Large intestine (tissue), 12 donors: ENCODE measurements at places on chromosomes 7 and 10. TPM values are rescaled to one million over a fixed set of nuclear protein-coding genes. Genes with fewer than 3 reads are reported as not detected.
A peak's percentile ranks its signal among the peaks of the same experiment; 100 is the strongest.

OR9A4 gene
- not detected for polyA plus RNA-seq

LDB1 gene
- polyA plus RNA-seq, result 62.4 TPM

PLAC9 gene
- 17.8 TPM for polyA plus RNA-seq

PAPOLB gene
- polyA plus RNA-seq, result 0.03 TPM

ZNF775 gene
- 5.2 TPM for polyA plus RNA-seq

FAM25C gene
- polyA plus RNA-seq, result not detected

NOS3 gene
- 10.3 TPM for polyA plus RNA-seq

DNA sequence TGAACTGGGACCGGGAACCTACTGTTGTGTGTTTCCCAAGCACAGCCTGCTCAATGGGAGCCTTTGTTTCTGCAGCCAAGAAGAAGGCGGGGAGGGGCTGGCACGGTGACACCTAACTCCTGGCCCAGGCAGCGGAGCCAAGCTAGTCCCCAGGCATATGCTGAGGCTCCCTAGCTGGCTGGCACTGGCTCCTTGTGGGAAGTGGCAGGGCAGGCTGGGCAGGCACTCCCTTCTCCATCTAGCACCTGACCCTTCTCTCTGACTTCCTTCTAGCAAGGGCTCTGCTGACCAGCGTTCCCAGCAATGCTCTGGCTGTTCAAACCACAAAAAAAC is 325.0 kb downstream of the PLXNA4 start:
- no peaks in the 10 kb centered on the region for H3K27me3 ChIP-seq
- no peak overlapping the region for H3K4me3 ChIP-seq
- peak; percentile 65 for DNase-seq
- peaks cover 14% of the 10 kb centered on the region for H3K4me1 ChIP-seq
- no peaks in the 10 kb centered on the region for H3K36me3 ChIP-seq

GRCh38 chr10:49620286-49620810 is 6.5 kb downstream of the CHAT start:
- no peak overlapping the region for H3K4me3 ChIP-seq
- no peak for DNase-seq
- peaks cover 56% of the 10 kb centered on the region for H3K27me3 ChIP-seq
- no peak overlapping the region for H3K27ac ChIP-seq

DNA sequence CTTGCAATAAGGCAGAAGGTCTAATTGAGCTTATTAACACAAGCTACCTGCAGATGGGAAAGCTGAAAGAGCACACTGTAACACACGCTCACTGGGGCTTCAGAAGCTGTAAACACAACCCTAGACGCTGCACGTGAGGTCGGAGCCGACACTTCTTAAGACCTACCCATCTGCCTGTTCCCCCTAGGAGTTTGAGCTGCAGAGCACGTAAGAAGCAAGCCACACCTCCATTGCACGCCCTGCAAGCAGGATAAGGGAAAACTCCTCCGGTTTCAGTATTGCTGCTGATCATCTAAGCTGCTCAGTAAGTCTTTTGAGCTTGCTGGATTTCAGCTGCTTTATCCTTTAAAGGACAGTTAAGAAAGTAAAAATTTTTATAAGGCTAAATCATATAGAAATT is 244.0 kb upstream of the ZWINT start:
- no peak for DNase-seq
- no peak overlapping the region for H3K27ac ChIP-seq
- H3K27me3 ChIP-seq, result no peaks in the 10 kb centered on the region
- no peak overlapping the region for H3K4me3 ChIP-seq
- no peaks in the 10 kb centered on the region for H3K36me3 ChIP-seq
- no peaks in the 10 kb centered on the region for H3K4me1 ChIP-seq

DNA sequence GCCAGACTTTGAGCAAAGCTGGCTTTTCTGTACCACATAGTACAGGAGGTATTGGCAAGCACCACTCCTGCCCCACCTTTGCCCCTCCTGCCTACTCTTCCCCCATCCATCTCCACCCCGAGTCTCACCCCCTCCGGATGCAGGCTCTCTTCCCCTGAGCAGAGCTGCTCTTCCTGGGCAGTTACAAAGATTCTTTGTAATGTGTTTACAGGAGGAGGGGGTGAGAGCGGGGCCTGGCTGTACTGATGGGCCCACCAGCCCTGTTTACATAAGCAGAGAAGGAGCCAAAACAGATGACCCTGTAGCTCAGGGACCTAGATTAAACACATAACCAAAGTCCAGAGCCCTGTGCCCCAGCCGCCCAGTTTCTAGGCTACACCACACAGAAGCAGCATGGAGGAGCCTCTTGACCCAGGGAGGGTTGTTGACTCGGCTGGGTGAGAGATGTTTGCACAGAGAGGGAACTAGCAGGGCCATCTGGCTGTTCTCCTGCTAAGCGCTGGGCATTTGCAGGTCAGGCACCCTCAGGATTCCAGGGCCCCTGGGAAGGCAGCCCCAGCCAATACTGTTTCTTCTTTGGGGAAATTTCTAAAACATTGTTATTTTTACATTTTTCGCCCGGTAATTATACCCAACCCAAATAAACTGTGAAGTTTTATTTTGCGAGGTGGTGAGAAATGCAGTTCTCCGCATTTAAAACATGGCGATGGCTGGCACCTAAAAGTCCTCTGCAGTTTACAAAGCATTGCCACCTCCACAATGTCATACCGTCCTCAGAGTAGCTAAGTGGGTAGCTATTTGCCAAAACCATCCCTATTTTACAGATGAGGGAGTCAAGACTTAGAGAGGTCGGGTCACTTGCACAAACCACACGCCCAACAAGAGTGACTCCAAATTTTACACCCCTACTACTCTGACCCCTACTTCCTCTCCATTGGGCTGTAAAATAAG is 11.4 kb upstream of the ZKSCAN1 start:
- no peak overlapping the region for H3K4me3 ChIP-seq
- peak; percentile 62 for DNase-seq
- no peaks in the 10 kb centered on the region for H3K27me3 ChIP-seq

DNA sequence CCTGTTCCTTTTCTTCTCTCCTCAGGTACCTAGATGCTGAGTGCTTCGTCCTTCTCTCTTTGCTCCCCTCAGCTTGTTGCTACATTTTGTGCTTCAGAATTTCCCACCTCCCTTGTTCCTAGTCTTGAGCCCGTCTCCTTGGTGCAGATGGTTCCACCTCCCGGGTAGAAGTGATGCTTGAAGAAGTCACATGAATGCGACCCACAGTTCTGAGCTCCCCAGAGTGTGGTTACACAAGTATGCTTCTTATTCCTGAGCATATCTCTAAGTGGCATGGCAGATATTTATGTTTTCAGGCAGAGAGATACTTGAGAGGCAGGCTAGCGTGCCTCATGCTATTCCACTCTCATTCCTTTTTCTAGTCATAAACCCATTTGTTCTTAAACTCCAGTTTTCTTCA is 34.0 kb downstream of the INPP5F start:
- H3K36me3 ChIP-seq, result no peaks in the 10 kb centered on the region
- DNase-seq, result no peak
- H3K4me3 ChIP-seq, result no peak overlapping the region
- peaks cover 6% of the 10 kb centered on the region for H3K4me1 ChIP-seq
- H3K27me3 ChIP-seq, result no peaks in the 10 kb centered on the region

DNA sequence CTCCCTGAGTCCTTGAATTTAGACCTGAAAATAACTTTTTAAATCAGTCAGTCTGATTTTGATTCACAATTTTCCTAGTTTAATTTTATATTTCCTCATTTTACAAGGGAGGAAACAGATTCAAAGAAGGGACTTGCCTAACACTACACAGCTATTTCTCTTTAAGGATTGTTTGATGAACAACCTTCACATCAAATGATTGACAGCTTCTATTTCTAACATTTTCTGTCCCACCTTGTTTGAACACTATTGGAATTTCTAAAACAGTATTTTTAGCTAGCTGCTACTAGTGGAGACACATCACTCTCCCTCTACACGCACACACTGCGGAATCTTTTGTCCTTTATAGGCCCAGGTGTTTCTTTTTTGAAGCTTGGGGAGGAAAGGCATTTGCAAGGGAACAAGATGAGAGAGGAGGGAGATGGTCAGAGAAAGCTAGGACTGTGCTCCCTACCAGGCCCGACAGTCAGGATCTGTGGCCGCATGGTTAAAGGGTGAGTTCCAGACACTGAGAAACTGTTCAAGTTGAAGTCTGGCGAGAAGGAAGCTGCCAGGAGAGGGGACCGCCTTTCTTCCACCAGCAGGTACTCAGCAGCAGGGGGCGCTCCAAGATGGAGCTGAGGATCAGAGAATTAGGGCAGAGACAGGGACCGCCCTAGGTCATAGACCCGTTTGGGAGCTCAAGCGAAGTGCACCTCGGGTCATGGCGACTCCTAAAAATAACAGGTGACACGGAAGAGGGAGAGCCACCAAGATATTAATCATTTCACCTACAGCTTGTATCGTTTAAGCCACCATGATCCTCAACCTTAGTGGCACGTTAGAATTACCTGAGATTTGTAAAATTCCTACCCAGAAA is 49.7 kb downstream of the DNAJC12 start:
- H3K4me3 ChIP-seq, result no peak overlapping the region
- no peaks in the 10 kb centered on the region for H3K27me3 ChIP-seq
- no peak overlapping the region for H3K27ac ChIP-seq
- H3K4me1 ChIP-seq, result no peaks in the 10 kb centered on the region

GRCh38 chr7:144048648-144049047 is at the start of gene OR2A5:
Gene OR2A5 (plus strand): TSS chr7:144048948. CDS start chr7:144050402, 1,454 bp downstream.
- H3K27me3 ChIP-seq, result peaks cover 2% of the 10 kb centered on the region
- no peak for DNase-seq
- no peak within 1 kb of the TSS for H3K27ac ChIP-seq
- H3K4me1 ChIP-seq, result no peaks in the 10 kb centered on the region

DNA sequence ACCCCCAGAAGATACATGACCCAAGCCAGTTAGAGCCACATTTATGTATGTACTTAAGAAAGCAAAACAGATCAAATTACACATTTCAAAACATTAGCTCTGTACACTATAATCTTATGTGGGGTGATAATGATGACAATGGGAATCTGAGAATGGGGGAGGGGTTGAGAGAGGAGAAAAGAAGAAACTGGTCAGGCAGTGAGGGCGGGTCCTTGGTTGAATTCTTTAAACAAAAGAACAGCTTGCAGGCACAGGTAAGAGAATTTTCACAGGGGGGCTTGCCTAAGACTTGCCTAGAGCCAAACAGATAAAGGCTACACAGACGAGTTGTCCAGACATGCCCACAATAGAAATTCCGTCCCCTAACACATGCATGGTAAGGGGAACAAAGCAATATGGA is 76.8 kb upstream of the PTER start:
- H3K4me1 ChIP-seq, result no peaks in the 10 kb centered on the region
- H3K27ac ChIP-seq, result no peak overlapping the region
- no peaks in the 10 kb centered on the region for H3K36me3 ChIP-seq
- no peaks in the 10 kb centered on the region for H3K27me3 ChIP-seq
- H3K4me3 ChIP-seq, result no peak overlapping the region

DNA sequence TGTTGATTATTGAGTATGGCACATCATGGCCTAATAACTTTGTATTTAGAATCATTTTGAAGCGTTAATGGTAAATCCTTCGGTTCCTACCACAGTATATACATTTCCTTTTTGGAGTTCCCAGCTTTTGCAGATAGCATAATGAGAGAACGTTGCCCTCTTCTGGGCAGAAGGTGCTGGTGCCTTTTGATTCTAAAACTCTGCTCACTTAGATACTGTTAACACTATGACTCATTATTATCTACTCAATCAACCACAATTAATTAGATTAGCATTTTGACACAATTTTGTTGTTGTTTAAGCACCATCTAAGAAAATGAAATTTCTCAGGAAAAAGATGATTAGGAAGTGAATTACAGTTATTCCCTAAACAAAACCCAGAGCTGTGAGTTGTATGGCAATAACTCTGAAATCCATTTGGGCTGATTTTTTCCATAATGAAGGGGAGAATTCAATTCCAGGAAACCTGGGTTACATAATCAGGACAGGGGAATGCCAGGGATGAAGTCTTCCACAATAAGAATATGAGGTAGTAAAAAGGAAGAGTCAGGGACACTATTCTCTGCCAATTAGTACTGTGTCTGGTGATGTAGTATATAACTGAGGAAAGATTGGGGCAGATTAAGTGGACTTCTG is 11.5 kb upstream of the DLD start:
- H3K27me3 ChIP-seq, result peaks cover 2% of the 10 kb centered on the region
- H3K36me3 ChIP-seq, result no peaks in the 10 kb centered on the region
- H3K4me1 ChIP-seq, result peaks cover 9% of the 10 kb centered on the region
- H3K4me3 ChIP-seq, result no peak overlapping the region

DNA sequence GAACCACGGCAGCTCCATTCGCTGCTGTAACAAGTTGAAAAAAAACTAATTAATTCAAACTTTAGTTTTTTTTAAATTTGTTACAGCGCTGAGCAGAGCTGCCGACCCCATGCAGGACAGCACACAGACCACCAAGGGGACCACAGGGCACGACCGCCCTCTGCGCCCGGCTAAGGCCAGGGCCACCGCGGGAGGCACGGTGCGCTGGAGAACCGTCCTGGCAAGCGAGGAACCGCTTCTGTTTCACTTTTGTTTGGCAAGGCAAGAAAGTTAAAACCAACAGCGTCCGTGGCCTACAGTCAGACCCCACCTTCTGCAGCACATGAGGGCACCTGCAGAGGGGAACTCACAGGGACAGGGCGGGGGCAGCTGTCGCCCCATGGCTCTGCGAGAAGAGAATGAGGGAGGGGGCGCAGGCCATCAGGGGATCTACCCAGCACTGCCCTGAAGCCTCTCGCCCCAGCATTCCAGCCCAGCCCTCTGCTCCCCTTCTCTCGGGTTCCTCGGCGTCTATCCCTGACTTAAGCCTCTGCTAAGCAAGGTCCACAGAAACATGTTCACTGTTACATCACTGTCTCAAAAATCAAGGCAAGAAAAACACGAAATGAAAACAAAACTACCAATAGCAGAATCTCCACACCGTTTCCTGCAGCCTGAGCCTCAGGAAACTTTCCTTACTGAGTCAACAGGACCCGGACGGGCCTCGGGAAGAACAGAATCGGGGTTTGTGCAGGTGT is 204.4 kb downstream of the DIP2C start:
- H3K4me3 ChIP-seq, result peak overlapping the region; percentile 18
- peaks cover 20% of the 10 kb centered on the region for H3K36me3 ChIP-seq
- no peak for DNase-seq

DNA sequence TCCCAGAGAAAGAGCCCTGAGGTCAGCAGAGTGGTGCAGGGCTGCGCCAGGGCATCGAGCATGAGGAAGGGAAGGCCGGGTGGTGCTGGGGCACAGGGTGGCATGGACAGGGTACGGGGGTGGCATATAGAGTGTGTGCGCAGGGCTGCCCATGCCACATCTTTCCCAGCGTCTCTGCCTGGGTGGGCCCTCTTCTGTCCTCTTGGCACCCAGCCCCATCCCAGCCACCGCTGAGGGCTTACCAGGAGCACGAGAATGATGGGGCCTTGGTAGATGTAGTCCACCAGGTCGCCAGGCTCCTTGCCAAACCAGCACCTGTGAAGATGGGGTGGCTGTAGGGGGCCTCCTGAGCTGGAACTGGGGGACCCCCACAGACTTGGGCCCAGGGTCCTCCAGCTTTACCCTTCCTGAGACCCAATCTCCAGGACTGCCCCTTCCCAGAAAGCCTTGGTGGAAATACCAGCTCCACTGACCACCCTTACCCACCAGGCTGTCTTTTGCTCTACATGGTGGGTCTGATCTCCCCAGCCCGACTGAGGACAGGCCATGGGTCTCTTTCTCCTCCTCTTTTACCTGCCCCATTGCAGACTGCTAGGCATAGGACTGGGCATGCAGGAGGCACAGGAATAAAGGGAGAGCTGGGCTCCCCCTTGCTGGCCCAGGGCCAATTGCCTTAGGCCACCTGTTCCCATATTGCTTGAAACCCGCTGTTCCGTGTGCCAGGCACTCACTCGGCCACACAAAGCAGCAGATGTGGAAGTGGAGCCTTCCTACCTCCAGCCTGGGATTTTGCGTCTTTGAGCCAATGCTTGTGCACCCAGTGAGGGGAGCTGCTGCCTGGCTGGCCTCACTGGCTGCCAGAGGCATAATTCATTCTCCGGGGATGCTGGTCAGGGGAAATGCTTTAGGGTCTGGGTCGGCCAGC is 21.7 kb downstream of the CRHR2 start:
- H3K4me3 ChIP-seq, result no peak overlapping the region
- no peaks in the 10 kb centered on the region for H3K27me3 ChIP-seq
- H3K36me3 ChIP-seq, result no peaks in the 10 kb centered on the region
- no peak overlapping the region for H3K27ac ChIP-seq
